ENCODE measurements at places on chromosomes 4 and X.

DNA sequence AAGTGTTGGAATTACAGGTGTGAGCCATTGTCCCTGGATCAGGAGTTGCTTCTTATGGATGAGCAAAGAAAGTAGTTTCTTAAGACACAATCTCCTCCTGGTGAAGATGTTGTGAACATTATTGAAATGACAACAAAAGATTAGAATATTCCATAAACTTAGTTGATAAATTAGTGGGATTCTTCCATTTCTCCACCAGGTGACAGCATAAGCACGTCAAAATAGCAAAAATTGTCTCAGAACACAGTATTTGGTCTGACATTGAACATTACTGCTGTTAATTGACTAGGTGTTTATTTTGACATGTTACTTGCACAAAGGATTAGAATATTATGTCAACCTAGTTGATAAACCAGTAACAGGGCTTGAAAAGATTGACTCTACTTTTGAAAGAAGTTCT lies 21.6 kb downstream of the CLDN34 start:
- DNase-seq = peak; percentile 36

GRCh38 chr4:22129454-22130029 lies 181.0 kb upstream of the KCNIP4 start:
- DNase-seq = peak; percentile 43

- no peak for DNase-seq
These were observed 12.4 kb downstream of the CTSO start for GRCh38 chr4:155941085-155941790.

DNA sequence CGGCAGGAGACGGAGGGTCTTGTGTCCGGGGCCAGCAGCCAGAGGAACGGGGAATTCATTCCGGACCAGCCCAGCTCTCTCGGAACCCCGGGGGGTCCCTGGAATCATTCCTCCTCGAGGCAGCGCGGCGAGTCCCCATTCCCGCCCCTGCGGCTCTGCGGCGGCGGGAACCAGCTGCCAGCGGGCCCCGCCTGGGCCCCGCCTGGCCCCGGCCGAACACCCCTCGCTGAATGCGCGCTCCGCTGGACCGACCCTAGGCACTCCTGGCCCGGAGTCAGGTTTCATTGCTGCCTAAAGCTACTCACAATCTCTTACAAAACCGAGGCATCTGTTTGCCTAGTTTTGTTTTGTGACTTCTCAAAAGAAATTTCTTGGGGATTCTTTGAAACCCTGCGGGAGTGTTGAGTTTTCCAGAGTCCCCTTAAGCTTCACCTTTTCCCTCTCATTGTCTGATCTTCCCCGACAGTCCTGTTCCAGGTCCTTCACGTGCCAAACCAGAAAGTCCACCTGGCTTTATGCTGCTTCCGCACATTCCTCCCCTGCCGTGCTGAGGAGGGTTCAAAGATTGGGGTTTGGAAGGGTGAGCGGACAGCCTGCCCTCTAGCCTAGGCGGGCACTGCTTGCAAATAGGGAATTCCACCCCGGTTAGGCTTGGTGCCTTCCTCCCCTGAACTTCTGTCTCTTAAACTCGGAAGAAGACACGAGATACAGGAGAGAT lies 789 bp downstream of the ARHGAP10 start:
- DNase-seq = peak; percentile 46

- no peak for DNase-seq
These were observed 62.6 kb downstream of the JAKMIP1 start for GRCh38 chr4:6137747-6138135.

DNA sequence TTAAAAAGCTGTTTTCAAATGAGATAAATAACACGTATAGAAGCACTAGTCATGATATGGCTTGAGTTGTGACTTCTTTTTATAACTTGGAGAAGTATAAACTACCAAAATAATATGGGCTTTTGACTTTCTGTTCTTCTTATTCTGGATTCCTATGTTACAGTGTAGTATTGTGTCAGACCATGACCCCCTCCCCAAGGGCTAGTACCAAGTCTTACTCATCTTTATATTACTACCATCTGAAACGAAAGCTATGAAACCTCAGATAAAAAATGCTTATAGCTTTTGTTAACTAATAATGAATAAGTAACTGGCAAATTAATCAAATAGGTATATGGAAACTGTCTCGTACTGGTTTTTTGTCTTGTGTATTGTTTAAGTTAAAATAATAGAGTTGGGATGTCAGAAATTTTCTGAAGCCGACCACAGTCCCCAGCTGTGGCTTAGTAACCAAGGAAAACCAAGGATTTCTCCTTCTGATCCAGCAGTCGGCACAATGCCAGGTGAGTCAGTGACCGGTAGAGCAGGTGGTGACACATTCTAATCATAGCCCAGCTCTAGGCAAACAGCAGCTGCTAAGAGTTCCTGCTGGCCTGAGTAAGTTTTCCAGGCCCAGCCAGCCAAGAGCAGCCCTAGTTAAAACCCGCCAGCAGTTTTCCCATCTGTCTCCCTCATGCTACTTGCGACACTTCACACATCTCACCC lies 163.3 kb upstream of the PRDX4 start:
- DNase-seq = peak; percentile 92

DNA sequence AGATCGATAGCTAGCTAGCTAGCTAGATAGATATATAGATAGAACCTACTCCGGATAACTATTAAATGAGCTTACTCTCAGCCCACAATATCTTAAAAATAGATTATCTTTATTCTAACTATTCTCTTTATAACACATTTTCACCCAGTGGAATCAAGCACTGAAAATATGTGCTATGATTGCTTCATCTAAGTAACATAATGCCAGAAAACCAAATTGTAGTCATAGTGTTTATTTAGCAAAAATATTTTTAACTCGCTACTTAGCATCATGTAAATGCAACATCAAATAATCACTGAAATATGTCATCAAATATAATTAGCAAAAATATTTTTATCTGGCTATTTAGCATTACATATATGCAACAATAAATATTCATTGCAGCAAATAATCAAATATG lies 1.5 kb downstream of the TMEM156 start:
- no peak for DNase-seq

- peak; percentile 1 for DNase-seq
These were observed 151.7 kb upstream of the MAOA start for GRCh38 chrX:43504394-43504793.

DNA sequence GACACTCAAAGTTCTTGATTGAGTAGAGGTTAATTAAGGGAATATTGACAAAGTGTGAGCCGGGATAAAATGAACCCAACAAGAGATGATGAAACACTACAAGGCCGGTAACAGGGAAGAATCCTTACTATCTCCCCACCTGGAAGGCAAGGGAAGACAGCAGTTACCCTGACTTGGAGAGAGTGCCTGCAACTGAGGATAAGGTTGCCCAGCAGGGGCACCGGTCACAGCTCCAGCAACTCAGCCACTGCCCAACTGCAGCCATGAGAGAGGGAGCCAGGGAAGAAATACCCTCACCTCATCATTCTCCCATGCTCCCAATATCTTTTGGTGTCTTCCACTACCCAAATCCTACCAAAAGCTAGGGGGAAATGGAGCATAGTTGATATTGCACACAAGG lies 212.7 kb downstream of the KCTD8 start:
- DNase-seq = no peak

GRCh38 chrX:2614911-2615310 lies 76.2 kb upstream of the CD99 start:
- peak; percentile 67 for DNase-seq
